Activated T-cell treated with anti-CD3 and anti-CD28 coated beads for 48 hours (primary cell): ENCODE measurements at places on chromosomes 7 and 10.

GRCh38 chr10:89773081-89773480 lies 71.7 kb downstream of the KIF20B start:
- DNase-seq, result no peak

- no peak for DNase-seq
Measured at GRCh38 chr10:10977978-10978377, 39.7 kb upstream of the CELF2 start.

GRCh38 chr7:3301831-3302618 lies 973 bp downstream of the SDK1 start:
- DNase-seq, result no peak

GRCh38 chr10:23914641-23915040 lies 294.3 kb upstream of the KIAA1217 start:
- DNase-seq, result no peak

- no peak for DNase-seq
Measured at GRCh38 chr7:108589874-108590273, 20.2 kb downstream of the DNAJB9 start.

- no peak for DNase-seq
Measured at GRCh38 chr7:125878235-125878956, 948.8 kb upstream of the POT1 start.

DNA sequence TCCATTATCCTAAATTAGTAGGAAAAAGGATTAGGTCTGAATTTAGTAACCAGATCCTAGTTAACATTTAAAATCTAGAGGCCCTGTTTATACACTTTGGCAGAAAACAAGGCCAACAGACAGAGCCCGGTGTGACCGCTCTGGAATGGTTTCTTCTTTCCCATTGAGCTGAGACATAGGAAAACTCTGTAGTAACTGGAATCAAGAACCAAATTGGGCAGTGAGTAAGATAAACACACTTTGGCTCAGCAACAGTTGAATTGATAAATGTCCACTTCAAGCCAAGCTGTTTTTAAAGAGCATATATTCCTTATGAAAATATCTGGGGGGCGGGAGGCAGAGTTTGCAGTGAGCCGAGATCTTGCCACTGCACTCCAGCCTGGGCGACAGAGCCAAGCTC lies 343.7 kb upstream of the SEMA3A start:
- DNase-seq, result no peak

DNA sequence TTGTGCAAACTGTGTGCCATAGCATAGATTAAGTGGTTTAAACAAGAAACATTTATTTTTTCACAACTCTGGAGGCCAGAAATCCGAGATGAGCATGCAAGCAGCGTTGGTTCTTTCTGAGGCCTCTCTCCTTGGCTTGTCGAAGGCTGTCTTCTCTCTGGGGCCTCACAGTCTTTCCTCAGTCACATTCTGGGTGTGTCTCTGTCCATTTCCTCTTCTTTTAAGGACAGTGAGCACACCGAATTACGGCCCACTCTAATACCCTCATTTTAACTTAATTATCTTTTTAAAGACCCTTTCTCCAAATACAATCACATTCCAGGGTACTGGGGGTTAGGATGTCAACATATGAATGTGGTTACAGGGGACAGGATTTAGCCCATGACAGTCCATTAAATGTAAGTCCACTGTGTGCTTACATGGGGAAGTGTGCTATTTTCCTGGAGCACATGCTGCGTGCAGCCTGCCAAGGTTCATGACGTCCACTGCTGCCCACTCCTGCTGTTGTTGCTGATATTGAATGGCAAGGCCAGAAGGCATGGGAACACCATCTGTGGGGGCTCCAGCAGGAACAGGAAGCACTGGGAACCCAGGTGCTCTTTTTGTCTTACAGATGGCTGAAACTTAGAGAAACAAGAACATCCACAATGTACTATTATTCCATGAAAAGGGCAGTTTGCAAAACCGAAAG lies 365.5 kb downstream of the GALNT17 start:
- no peak for DNase-seq

- DNase-seq, result no peak
Measured at GRCh38 chr7:754531-755412, 27.7 kb upstream of the PRKAR1B start.
